ENCODE measurements at places on chromosomes 3 and 15.

DNA sequence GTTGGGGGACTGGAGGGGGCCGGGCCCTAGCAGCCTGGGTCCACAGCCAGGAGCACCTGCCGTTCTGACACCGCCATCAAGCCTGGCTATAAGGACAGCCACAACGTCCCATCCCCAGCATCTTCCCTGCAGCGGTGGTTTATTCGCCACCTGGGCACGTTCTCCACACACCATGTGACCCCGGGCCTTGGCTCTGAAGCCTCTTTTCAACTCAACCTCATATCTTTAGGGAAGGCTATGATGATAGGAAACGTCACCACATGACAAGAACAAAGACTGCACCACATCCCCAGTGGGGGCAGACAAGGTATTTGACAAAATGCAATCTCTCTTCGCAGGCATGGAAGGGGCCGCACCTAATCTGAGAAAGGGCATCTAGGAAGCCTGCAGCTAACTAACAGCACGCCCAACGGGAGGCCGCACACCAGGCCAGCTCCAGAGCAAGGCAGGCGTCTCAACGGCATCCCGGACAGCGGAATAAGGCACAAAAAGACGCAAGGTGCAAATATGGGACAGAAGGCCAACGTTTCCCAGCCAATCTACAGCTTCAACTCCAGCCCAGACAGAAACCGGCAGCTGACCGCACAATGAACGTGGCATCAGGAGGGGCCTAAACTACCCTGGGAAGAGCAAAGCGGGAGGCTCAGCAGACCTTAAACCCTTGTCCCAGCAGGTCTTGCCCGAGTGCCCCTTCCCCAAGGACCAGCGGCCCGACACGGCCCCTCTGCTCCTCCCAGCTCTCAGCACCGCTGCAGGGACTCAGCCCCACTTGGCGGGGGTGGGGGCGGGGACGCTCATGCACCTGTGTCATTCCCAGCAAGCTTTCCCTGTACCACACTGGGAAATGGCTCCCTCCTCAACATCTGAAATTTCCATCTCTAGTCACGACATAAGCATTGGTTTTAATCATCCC lies 41.9 kb downstream of the NIPA2 start:
- no peaks in the 10 kb centered on the region for H3K36me3 ChIP-seq
- H3K4me1 ChIP-seq = no peaks in the 10 kb centered on the region
- no peak overlapping the region for H3K4me3 ChIP-seq

DNA sequence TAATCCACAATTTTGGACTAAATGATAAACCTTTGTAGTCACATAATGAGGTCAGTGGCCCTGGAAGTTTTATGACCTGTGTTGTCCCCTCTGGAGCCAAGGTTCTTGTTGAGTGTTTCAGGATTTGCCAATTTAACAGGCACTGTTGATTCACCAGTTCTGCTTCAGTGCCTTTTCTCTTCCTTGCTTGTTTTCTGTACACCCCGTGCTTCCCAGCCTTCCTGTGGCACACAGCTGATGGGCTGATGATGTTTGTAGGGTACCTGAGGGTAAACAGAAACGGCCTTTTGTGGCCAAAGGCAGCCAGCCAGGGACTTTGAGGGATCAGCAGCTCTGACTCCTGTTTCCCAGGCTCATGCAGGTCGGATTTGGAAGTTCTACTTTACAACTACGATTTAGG lies 13.3 kb downstream of the GYG1 start:
- no peak for DNase-seq
- no peaks in the 10 kb centered on the region for H3K27me3 ChIP-seq
- no peak overlapping the region for H3K27ac ChIP-seq
- no peak overlapping the region for H3K4me3 ChIP-seq
- H3K4me1 ChIP-seq = no peaks in the 10 kb centered on the region

GRCh38 chr15:30859091-30859874 lies 44.4 kb upstream of the FAN1 start:
- no peak overlapping the region for H3K27ac ChIP-seq
- no peaks in the 10 kb centered on the region for H3K4me1 ChIP-seq
- no peaks in the 10 kb centered on the region for H3K36me3 ChIP-seq
- no peak for DNase-seq
- H3K27me3 ChIP-seq = no peaks in the 10 kb centered on the region

DNA sequence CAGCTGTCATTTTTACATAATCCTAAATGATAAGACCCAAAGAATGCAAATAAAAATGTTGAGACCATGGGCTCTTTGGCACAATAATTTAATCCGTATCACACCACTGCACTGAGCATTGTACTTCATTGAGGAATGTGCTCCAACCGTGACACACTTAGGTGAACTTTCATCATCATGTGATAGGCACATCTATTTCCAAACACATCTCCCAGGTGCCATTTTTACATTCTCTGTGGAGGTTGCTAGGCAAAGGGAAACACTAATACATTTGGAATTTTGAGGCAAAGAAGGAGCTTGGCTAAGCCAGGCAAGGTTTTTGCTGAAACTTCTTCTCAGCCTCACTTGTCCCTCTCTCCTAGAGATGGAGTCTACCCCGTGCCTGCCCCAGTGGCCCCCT lies 68.7 kb downstream of the LRTM1 start:
- H3K27ac ChIP-seq = no peak overlapping the region
- no peak overlapping the region for H3K4me3 ChIP-seq
- DNase-seq = no peak
- no peaks in the 10 kb centered on the region for H3K4me1 ChIP-seq

DNA sequence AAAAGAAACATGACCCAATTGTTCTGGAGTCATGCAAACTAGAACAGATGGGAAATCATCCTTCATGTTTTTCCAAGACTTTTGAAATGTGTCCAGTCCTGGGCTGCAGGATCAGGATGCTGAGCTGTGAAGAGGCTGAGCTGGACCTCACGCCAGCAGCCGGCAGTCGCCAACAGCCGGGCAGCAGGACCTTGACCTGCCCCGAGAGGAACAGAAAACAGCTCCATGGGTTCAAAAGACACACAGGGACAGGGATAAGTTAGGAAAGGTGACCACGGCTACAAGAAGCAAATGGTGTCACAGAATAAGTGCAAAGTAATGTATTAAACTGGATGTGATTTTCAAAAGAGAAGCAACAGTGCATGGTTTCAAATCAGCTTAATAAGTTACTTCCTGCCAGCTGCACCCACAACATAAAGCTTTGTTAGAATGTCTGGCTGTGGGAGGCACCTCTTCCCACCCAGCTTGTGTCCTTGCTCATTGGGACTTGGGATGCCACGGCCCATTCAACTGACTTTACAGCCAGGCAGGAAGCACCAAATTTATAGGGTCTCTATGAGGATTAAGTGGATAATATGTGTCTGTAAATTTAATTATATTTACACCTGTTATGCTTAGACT lies 266.4 kb downstream of the GABRG3 start:
- H3K36me3 ChIP-seq = no peaks in the 10 kb centered on the region
- no peak overlapping the region for H3K27ac ChIP-seq
- no peaks in the 10 kb centered on the region for H3K27me3 ChIP-seq
- H3K4me1 ChIP-seq = no peaks in the 10 kb centered on the region
- no peak for DNase-seq

DNA sequence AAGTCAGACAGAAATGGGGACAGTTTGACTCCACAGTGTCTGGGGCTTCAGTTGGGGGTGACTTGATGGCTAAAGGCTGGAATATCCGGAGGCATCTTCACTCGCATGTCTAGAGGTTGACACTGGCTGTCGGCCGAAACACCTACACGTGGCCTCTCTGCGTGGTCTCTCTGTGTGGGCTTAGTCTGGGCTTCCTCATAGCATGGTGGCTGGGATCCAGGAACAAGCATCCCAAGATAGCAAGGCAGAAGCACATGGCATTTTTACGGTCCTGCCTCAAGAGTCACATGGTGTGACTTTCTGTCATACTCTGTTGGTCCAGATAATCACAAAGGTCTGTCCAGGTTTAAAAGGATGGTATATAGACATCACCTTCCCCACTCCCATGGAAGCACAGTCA lies 34.5 kb downstream of the MAGI1 start:
- no peak for DNase-seq
- H3K27ac ChIP-seq = no peak overlapping the region
- no peaks in the 10 kb centered on the region for H3K4me1 ChIP-seq
- no peaks in the 10 kb centered on the region for H3K36me3 ChIP-seq

- no peaks in the 10 kb centered on the region for H3K4me1 ChIP-seq
- H3K36me3 ChIP-seq = no peaks in the 10 kb centered on the region
- H3K27me3 ChIP-seq = no peaks in the 10 kb centered on the region
- no peak overlapping the region for H3K27ac ChIP-seq
- DNase-seq = no peak
These were observed 88.6 kb downstream of the P3H2 start for GRCh38 chr3:190031887-190032752.
